NCI-H82 (cell line): ENCODE measurements at places on chromosomes 3 and 15.
A peak's percentile ranks its signal among the peaks of the same experiment; 100 is the strongest.

DNA sequence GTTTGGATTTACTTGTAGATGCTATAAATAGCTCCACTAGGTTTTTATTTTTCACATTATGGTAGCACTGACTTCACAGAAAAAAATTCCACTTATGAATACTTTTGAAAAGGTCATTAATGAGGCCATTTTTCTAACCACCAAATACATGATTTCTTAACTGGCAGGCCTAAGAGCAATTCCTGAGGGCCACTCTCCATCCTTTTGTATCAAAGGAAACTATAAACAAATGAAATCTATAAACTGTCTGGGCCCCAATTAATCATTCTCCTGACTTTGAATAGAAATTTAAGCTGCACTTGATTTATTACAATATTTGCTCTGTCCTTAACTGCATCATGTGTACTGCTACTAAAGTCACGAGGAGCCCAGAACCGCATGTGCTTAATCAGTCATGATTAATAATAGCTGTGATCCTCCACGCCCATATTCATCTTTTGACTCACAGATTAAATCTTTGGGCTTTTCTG is 25.1 kb upstream of the MTMR10 start:
- DNase-seq: no peak

DNA sequence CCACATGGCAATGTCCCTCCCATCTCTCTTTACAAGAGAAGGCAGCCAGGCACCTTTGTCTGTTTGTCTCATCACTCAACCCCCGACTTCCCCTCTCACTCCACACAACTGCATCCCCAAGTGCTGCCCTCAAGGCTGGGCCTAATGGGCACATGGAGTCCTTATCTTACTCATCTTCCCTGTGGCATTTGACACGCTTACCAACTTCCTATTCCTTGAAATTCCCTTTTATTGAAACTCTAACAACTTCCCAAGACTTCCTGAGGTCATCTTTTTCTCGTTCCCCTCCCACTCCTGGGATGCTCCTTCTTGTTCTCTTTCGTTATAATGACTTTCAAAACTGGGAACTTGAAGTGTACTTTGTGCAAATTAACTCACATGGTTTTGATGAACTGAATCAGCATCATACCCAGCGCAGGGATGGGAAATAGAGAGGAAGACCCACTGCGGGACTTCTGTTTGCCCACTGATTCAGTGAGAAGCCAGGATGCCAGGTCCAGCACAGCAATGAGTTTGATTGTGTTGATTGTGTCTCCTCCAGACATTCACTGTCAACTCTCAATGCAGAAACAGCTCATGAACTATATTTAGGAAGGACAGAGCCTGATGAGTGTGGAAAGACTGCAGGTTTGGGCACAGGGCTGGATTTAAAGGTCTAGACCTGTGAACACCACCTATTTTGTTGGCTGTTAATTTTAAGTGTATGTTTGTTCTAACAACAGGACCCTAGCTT is 104.7 kb upstream of the TNIK start:
- DNase-seq: no peak

GRCh38 chr3:120071259-120071658 is 23.0 kb downstream of the GSK3B start:
- DNase-seq: peak; percentile 35

GRCh38 chr15:68373028-68373427 is 58.9 kb downstream of the ITGA11 start:
- no peak for DNase-seq

GRCh38 chr3:78605178-78605577 is 1162.6 kb downstream of the ROBO1 start:
- DNase-seq: no peak

DNA sequence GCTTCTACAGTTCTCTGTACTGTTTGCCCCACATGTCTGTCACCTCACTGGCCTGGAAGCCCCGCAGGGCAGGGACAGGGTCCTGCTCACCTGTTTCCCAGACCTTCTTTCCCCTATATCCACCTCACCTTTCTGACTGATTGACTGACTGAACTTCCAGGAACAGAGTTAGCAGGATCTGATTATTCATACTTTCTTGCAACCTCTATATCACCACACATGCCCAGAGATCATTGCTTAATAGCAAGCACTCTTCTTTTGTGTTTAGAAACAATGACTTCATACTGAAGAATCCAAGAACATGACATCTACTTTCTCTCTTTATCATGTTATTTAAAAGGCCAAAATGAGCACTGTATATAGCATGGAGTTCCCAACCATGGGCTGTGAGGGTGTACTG is 18.0 kb upstream of the CLEC3B start:
- DNase-seq: no peak

DNA sequence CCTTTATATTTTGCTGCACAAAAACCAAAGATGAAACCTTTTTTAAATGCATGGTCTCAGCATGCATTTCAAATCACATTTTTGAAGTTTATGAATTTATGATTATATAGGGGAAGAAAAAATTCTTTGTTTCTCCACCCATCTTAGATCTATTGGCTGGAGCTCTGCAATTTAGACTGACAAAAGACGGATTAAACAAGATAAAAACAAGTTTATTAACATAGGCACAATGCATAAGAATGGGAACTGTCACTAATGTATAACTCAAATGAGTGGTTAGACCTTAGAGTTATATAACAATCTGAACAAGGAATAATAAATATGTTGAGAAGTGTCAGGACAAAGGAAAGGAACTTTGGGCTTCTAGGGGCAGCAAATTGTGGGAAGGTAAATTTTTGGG is 132.5 kb downstream of the SERPINI1 start:
- no peak for DNase-seq

DNA sequence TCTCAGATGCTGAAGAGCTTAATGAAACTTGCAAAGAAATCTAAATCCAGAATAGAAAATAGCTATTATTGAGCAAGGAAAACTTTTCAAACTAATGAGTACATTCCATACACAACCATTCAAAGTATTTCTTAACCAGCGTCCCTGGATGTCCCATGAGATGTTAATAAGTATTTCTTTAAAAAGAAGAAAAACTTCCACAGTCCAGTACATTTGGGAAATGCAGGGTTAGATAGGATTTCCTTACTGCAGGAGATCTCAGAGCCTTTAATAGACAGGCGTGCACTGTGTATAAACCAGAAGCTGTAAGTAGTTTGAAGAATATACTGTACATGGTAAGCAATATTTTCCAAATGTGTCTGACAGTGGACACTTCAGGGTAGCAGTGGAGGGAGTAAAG is 29.6 kb upstream of the BHLHE40 start:
- no peak for DNase-seq

- peak; percentile 65 for DNase-seq
These were observed 153.8 kb downstream of the EEFSEC start for GRCh38 chr3:128307029-128307633.

GRCh38 chr15:90763366-90764099 is 46.4 kb downstream of the BLM start:
- DNase-seq: no peak

GRCh38 chr15:64754663-64755426 is 20.5 kb downstream of the RBPMS2 start:
- DNase-seq: no peak

GRCh38 chr3:183437666-183438564 is 9.5 kb upstream of the MCF2L2 start:
- peak; percentile 31 for DNase-seq

DNA sequence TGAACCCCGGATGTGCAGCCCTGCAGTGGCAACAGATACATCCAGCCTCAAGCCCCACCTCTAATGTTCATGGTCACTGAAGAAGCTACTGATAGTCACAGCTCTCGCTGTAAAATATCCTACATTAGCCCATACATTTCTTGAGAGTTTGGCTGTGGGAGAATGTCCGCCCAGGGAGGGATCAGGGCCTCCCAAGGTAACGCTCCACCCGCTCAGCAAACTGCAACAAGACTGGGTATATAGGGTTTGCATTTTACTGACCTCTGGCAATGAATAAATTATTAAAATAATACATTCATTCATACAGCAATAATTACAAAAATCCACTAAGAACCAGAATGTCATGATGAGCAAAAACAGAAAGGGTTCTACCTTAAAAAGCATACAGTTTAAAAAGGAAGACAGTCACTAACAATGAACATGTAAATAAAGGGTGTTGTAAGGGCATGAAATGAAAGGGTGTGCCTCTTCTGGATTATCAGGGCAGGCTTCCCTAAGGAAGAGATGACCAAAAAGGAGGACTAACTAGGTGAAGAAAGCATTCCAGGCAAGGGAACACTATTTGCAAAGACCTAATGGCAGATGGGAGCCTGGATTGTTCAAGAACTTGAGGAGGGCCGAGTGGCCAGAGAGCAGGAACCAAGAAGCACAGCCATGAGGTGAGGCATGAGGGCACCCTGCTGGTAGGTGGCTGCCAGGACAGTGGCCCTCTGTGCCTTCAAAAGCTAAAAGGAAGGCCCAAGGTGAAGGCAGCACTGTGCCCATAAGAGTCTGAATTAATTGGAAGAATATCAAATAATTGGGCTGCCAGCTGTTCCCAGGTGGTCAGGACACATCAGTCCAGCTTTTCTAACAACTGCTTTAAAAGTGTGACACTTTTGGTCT is 28.1 kb upstream of the CTDSPL start:
- DNase-seq: peak; percentile 29

- no peak for DNase-seq
These were observed 25.6 kb downstream of the CDCP1 start for GRCh38 chr3:45120359-45121158.

- DNase-seq: no peak
These were observed 138.7 kb upstream of the CADM2 start for GRCh38 chr3:84820126-84820525.

DNA sequence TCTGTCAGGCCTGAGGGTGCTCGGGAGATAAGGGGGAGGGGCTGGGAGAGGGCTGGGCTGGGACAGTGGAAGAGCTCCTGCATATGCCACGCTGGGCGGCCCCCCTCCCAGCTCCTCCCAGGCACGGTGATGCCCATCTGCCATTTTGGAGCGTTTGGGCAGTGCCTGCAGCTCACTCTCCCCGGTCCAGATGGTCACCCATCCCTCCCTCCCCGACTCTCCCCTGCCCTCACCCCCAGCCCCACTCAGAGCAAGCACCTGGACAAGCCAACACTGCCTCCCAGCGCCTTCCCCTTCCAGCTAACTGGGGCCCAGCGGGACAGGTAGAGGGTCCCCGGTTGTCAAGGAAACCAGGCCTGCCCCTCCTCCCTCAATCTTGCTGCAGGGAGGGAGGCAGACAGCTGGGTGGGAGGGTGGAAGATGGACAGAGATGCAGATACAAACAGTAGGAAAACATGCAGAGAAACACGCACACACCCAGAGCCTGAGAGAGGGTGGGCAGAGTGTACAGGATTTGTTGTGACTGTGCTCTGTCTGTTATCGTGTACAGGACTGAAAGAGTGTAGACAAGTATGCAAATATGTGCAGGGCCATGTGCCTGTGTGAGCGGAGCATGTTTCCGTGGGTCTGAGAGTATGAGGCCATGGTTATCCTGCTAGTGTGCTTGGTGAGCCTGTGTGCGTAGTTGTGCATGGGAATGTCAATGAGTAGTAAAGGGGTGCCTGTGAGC is 17.5 kb upstream of the CORO2B start:
- peak; percentile 61 for DNase-seq

GRCh38 chr3:19866751-19867347 is 67.2 kb downstream of the EFHB start:
- DNase-seq: peak; percentile 67

GRCh38 chr3:16596352-16597032 is 8.7 kb downstream of the DAZL start:
- no peak for DNase-seq

DNA sequence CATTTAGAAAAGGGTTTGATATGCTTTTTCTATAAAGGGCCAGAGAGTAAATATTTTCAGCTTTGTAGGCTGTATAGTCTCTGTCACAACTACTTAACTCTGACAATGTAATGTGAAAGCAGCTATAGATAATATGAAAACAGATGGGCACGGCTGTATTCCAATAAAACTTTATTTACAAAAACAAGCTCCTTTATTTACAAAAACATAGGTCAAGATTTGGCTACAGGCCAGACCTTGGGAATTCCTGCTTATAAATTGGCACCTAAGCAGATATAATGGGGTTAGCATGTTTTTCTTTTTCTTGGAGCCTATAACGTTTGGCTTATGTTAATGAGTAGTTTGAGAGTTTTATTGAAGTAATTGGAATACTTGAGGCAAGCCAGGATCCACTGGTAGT is 119.4 kb upstream of the CGNL1 start:
- DNase-seq: no peak

GRCh38 chr15:96462768-96463750 is 132.6 kb downstream of the NR2F2 start:
- no peak for DNase-seq

DNA sequence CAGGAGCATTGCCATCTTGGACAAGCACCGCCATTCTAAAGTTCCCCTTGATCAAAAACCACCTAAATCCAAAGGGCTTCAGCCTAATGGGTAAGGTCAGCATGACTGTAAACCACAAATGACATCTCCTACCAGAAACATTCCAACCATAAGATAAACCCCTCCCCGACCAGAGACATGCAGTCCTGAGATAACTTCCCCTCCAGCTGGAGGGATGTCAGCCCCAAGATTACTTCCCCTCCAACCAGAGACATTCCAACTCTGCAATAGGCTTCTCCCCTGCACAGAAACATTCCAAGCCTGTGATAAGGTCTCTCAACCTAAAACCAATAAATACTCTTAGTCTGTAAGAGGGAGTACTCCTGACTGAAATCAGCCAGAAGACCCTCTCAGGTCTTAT is 62.7 kb upstream of the DNAJC19 start:
- no peak for DNase-seq

DNA sequence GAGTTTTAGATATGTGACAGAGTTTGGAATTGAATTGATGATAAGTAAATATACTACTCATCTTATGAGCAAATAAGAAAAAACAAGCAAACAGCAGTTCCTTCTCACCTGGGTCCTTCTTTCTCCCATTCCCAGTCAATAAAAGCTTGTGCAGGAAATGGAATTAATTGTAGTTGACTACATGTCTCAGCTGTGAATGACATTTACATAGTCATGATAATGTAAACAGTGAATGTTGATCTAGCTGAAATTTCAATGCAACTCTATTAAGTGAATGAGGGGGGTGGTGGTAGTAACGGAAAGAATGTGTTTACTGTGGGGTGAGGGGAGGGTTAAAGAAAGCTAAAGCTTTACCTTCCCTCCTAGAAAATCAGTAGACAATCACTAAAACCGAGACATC is 76.2 kb downstream of the NFKBIZ start:
- DNase-seq: no peak

- no peak for DNase-seq
These were observed 394.1 kb downstream of the PTPRG start for GRCh38 chr3:61955483-61955882.
